MG63 (cell line): ENCODE measurements at places on chromosomes 7 and 10. TPM values are rescaled to one million over a fixed set of nuclear protein-coding genes. Genes with fewer than 3 reads are reported as not detected.

DNA sequence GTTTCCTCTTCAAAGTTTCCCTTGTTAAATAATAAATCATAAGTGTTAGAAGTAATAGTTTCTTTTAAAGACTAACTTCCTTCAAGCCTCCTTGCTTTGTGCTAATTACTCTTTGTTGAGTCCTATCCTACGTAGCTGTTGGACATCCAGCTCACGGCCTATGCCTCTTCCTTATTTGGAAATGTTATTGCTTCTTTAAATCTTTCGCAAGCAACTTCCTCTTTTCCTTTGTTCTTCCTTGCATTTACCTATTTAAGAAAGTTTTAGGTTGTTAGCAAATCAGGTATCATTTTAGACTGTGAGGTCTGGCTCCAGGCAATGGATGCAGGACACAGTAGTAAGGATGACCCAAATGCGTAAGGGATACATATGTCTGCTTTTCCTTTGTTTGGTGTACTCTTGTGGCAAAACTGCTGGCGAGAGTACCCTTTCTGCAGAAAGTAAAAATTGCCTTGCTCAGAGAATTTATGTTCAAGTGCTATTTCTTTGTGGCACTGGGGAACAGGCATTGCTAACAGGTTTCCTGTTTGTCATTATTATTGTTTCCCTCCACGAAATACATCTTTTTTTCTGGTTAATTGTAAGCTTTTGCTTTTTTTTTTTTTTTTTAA lies 110.5 kb downstream of the DYNC2I1 start:
- DNase-seq, result no peak

DNA sequence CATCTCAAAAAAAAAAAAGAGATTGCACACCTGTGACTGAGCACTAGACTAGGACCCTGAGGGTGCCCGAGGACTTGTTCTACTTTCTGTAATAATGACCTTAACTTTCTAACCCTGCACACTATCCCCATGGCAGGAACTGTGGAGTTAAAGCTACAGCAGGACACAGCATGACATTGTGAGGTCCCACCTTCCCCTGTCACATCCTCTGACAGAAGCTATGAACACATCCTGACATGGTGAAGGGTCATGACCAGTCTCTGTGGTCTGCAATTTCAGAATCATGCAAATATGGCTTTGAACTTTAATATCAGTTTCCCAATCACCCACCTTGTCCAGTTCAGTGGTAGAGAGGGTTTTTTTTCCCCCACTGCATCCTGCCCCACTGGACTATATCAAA lies 18.5 kb upstream of the SAR1A start:
- no peak for DNase-seq

GRCh38 chr7:5143935-5144903 lies 45.8 kb upstream of the WIPI2 start:
- no peak for DNase-seq

DNA sequence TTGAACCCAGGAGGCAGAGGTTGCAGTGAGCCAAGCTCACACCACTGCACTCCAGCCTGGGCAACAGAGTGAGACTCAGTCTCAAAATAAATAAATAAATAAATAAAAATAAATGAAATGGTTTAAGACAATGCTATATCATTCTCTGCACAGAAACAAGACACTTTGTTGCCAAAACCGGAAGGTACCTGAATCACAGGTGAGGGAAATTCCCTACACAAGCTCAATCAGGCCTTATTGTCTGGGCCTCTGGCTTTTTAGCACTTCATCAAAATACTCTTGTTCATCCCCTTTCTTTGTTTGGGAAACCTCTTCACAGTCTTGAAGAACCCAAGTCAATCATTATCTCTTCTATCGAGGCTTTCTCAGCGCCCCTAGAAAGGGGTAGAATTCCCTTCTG lies 166.1 kb upstream of the NPSR1 start:
- no peak for DNase-seq

The PCLO gene
- total RNA-seq, result not detected in 2 replicates

GRCh38 chr10:28355376-28355775 lies 52.5 kb upstream of the MPP7 start:
- DNase-seq, result no peak

- peak; percentile 39 for DNase-seq
Observed at GRCh38 chr10:16987206-16987621, 142.4 kb downstream of the CUBN start.
